Hippocampal formation (tissue), 2 donors: ENCODE measurements at places on chromosomes 16 and 17.

GRCh38 chr16:1610899-1611632 lies 806 bp downstream of the IFT140 start:
- no peak for DNase-seq

- no peak for DNase-seq
These were observed 553.3 kb upstream of the CDH11 start for GRCh38 chr16:65675161-65675560.

- no peak for DNase-seq
These were observed 3.3 kb downstream of the TPSD1 start for GRCh38 chr16:1258906-1259759.

DNA sequence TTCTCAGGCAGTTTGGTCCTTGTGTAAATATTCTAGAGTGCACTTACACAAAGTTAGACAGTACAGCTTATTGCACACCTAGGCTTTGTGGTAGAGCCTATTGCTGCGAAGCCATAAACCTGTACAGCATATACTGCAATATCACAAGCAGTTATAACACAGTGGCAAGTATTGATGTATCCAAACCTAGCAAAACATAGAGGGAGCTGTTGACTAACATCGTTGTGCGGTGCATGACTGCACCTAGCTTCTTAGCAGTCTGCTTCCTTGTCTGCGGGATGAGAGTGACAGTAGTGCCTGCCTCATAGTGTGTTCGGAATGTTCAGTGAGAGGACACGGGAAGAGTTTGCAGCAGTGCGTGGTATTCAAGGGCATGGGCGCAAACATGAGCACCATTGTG lies 78.9 kb downstream of the MPRIP start:
- no peak for DNase-seq

- no peak for DNase-seq
These were observed 17.8 kb downstream of the RARA start for GRCh38 chr17:40326832-40327199.

DNA sequence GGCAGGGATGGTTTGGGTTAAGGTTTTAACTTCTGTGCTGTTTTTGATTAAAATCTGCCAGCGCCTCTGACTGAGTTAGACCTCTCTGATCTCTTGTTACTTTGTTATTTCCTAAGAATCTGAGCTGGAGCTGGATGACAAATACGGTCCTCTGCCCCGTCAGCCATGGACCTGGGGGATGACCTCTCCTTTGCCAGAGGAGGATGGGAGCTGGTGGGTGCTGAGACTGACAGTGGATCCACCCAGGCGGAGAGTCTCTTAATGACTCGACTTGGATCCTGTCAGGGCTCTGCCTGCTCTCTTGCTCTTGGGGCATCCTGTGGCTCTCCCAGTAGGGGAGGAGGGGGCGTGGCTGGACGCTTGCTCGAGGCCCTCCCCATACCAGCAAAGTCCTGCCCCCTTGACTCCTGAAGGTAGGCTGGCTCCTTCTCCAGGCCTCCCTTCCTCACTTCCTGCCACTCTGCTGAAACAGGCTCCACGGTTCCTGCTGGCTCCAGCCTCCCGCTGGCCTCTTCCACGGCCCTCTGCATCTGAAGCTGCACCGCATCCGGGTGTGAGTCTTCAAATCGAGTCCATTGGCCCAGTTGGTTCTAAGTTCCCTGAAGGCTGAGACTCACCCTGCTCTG lies 24.8 kb upstream of the MAP3K14 start:
- DNase-seq, result no peak

DNA sequence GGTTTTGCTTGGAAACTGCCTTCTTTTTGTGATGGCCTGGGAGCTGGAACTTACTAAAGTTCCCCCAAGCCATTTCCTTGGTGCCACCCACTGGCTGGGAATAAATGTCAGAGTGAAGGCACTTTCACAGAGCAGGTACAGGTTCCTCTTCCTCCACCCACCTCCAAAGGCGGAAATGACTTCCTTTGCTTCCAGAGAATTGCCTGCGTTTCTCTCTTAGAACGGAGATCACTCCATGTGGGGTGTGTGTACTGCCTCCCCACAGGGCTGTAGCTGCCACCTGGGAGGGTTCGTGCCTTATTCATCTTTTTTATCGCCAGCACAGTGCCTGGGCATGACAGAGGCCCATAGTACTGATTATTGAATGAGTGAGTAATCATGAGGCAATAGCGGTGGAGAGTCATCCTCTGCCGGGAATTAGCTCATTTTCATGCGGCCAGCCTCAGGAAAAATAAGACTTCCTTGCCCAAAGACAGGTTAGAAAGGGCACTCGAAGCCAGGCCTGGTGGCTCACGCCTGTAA lies 32.2 kb upstream of the HAS3 start:
- DNase-seq, result no peak

GRCh38 chr17:32161029-32161428 lies 18.7 kb downstream of the RHOT1 start:
- DNase-seq, result no peak
